ENCODE measurements at places on chromosomes 16 and 17.

DNA sequence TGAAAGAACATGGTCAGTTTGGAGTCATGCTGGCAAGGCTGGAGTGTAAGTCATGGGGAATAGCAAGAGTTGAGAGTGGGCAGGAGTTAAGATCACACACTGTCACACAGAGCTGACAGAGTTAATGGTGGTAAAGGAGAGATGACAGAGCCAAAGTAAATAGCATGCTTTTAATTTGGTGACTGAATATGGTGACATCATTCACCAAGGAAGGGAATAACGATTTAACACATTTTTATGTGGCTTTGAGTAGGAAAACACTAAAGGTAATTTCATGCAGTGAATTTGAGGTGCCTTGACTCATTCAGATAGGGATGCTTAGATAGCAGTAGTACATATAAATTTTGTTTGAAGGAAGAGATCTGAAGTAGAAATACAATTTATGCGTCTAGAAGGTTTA lies 42.1 kb downstream of the SYNRG start:
- DNase-seq = no peak

GRCh38 chr16:20944861-20945574 lies 44.4 kb downstream of the LYRM1 start:
- DNase-seq = no peak

- no peak for DNase-seq
Measured at GRCh38 chr17:73934696-73935095, 268.8 kb upstream of the RPL38 start.

DNA sequence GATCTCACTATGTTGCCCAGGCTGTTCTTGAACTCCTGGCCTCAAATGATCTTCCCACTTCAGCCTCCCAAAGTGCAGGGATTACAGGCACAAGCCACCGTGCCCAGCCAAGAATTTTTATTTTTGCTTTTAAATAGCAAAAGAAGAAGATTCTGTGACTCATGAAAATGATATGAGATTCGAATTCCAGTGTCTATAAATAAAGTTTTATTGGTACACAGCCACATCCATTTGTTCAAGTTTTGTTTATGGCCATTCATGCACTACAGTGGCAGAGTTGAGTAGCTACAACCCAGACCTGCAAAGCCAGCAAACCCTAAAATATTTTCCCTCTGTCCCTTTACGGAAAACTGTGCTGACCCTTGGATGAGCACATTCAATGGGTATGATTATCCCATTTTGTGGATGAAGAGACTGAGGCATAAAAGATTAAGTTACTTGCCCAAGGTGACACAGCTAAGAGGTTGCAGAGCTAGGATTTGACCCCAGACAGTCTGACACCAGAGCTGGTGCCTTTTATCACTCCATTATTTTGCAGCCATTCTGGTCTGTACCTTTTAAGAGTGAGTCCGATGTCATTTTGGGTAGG lies 34.2 kb downstream of the SCNN1G start:
- DNase-seq = no peak

DNA sequence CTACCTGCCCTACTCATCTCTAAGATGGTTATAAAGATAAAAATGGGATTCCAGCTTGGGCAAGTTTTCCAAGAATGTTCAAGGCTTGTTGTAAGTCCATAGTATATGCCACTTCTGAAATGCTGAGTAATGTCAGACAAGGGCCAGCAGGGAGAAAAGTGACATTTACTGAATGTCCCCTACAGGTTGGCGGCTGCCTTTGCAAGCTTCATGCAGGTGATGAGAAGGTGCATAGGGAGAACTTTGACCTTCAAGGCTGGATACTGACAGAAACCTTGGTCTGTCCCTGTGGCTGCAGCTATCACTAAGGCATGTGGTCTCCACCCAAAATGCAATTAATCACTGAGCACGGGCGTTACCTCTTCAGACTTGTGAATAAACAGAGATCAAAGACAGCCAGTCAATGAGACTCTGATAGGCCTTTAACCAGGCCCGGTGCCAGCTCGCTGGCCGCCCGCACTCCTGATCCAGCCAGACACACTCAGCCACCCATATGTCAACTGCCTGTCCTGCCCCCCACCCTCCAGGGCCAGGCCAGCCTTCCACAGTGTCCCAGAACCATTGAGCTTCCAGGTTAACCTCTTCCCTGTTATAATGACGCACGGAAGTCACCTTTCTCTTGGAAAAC lies 26.8 kb upstream of the AXIN2 start:
- no peak for DNase-seq

GRCh38 chr16:16857012-16857411 lies 478.1 kb downstream of the NPIPA7 start:
- no peak for DNase-seq

DNA sequence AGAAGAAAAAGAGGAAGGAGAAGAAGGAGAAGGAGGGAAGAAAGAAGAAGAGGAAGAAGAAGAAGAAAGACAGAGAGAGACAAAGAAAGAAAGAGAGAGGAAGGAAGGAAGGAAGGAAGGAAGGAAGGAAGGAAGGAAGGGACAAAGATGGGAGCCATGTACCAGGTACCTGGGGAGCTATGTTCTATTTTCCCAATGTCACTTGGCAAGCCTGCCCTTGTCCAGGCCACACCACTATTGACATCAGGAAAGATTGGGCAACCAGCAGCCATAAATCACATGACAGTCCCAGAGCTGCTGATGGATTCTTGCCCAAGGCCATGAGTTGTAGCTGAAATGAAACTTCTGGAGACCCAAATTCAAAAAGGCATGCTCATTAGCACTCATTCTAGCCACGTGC lies 2.7 kb upstream of the CES1 start:
- DNase-seq = no peak

- no peak for DNase-seq
Measured at GRCh38 chr17:40194821-40195220, 17.6 kb downstream of the RAPGEFL1 start.

- no peak for DNase-seq
Measured at GRCh38 chr17:7707858-7708750, 3.1 kb downstream of the EFNB3 start.

GRCh38 chr17:30300818-30301217 lies 9.1 kb upstream of the BLMH start:
- DNase-seq = no peak

- no peak for DNase-seq
Measured at GRCh38 chr17:70327723-70328122, 158.4 kb downstream of the KCNJ2 start.

DNA sequence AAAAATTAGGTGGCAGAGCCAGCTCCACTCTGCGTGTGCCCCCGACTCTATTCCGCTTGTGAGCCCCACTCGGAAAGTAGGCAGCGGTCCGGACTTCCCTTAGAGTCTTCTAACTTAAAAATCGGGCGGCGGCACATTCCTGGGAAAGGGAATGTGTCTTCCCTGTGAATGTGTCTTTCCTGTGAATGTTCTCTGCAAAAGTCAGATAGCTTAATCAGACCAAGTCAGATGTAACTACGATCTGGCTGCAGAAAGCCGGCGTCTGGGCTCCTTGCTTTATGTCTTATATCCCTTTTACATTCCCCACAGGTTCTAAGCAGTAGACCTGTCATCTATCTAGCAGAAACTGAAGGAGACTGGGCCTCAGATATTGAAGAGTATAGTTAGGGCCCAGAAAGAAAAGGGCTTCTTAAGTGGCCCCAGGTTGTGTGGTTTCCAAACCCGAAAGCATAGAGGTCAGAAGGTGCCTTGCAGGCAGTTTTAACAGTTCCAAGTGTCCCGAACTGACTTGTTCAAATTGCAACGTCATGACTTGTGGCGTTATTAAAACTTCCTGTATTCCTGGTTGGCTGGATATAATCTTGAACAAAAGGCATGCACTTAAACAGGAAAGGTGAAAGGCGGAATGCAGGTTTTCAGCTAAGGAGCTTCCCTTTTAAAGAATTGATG lies 601 bp downstream of the PHKB start:
- peak; percentile 13 for DNase-seq

DNA sequence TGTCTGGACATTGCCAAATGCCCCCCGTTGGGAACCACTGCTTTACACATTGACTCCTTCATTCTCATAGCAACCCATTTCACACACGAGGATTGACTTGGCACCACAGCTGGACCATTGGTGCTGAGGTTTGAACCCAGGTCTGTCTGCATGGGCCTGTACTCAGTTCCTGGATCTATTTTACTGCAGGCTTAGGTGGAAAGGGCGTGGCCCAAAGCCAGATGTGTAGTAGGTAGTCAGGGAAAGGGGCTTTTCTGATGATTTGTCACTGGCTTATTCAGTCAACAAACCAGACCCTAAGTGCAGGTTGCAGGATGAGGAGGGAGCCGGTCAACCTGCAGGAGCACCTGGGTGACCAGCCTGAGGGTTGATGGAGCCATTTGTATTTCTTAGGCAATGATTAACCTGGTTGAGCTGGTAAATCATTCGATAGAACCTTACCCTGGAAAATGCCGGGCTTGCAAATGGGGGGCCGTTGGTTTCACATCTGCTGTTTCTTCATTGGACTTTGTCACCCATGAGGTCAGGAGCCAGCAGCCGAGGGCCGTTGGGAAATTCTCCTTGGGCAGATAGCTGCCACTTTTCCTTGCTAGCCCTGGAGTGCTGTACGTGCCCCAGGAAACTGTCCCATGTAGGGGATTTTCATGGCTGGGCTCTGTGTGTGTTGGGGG lies 104.4 kb downstream of the CMIP start:
- no peak for DNase-seq

GRCh38 chr17:13024526-13025257 lies 6.9 kb upstream of the ELAC2 start:
- peak; percentile 17 for DNase-seq

DNA sequence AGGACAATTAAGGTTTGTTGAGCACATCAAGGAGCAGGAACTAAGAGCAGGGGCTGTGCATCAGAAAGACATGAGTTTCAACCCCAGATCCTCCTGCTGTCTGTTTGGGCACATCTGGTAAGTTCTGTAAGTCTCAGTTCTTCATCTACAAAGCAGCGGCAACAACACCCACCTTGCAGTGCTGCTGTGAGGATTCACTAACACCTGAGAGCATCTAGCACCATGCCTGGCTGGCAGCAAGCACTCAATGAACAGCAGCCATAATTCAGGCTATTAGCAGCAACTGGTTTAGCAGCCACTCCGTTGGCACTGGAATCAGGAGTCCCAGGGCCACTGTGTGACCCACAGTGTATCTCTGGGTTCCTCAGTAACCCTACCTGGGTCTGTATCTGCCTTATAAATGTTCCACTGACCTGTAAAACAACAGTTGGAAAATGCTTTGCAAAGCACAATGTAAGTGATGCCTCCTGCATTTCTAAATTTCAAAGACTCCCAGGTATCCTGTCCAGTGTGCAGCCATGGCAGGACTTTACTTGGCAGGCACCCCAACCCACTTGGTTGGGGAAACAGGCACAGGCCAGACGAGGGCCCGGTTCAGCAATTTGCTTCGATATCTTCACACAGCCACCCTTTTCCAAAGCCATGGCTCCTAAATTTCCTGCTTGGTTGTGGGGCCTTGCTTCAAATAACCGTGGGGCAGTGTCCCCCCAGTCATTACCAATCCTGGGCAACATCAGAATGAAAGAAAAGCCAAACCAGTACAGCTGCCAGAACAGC lies 4.2 kb downstream of the ST3GAL2 start:
- DNase-seq = no peak

DNA sequence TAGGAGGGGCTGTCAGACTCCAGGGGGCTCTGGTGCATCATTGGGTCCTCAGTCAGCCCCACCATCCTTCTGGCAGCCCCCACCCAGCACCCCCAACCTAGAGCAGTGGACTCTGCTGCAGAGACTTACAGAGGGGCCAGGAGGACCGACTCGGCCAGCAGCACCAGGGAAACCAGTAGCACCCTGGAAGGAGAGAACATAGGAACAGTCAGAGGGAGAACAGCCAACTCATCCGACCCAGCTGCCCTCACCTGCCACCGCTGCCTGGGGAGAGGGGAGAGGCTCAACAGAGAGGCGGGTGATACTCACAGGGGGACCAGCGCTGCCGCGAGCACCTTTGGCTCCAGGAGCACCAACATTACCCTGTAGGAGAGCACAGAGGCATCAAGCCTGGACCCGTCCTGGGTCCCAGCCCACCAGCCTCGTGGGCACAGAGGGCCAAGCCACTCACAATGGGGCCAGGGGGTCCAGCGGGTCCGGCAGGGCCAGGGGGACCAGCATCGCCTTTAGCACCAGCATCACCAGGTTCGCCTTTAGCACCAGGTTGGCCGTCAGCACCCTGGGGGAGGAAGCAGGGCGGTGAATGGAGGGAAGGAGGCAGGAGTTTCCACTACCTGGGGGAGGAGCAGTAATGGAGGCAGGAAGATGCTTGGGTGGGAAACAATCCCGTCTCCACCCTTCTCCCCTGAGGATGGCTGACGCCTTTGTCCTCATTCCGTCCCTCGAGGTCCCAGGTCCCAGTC lies 11.7 kb downstream of the COL1A1 start:
- DNase-seq = no peak

- DNase-seq = no peak
Measured at GRCh38 chr16:54296543-54296942, 10.0 kb upstream of the IRX3 start.

DNA sequence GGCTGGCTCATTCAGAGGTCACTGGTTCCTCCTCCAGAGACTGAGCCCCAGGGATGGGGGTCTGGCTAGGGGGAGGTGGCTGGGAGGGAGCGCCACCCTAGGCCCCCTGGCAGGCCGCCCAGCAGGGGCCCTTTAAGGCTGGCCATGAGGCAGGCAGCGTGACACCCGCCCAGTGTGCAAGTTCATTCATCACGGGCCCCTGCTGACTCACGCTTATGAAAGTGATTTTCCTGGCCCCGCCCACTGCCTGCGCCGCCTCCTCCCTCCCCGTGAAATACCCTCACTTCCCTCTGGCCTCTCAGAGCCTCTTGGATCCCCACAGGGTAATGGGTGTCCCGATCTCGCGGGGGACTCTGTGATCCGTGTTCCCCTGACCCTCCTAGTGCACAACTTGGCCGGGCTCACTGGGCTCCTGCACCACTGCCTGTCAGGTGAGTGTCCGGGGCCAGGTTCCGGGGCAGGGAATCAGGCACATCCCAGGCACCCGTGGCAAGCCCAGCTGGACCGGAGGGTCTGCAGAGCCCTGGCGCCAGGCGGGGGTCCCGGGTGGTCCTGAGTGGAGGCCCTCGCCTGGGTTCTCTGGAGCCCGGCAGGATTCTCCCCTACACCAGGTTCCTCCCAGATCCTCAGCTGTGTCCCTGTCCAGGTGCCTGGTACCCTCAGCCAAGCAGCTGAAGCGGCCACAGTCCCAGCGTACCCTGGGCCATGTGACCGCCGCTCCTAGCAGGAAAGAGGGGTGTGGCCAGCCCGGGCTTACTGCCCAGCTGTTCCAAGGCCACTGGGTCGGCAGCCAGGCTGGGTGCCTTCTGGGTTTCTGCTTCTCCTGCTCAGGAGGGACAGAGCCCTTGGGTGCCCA lies at the start of gene OSGIN1:
Gene OSGIN1, plus strand, starts transcription at position 301 of the 856 bp plus-strand sequence. CDS start 4,432 bp downstream, outside the sequence.
- peak; percentile 22 for DNase-seq

Measured in brain pericyte (primary cell).